ENCODE measurements at places on chromosomes 16 and 17. TPM values are rescaled to one million over a fixed set of nuclear protein-coding genes. Genes with fewer than 3 reads are reported as not detected.

The RNF157 gene
- total RNA-seq: 33.8 TPM

The HOXB2 gene
- total RNA-seq: 21.1 TPM

The HOXB8 gene
- total RNA-seq: not detected

The ASPA gene
- total RNA-seq: 4.9 TPM

The KRTAP3-1 gene
- not detected for total RNA-seq

The MT1E gene
- total RNA-seq: 2,492 TPM

The HSD3B7 gene
- total RNA-seq: 31.7 TPM

The EXOC3L1 gene
- 2.0 TPM for total RNA-seq

The GAS2L2 gene
- total RNA-seq: 0.51 TPM

The RBFOX1 gene
- total RNA-seq: not detected

The SLC5A10 gene
- 0.19 TPM for total RNA-seq

The LRRC75A gene
- 2.9 TPM for total RNA-seq

The KRT17 gene
- total RNA-seq: not detected

The COL1A1 gene
- 39.9 TPM for total RNA-seq

The PRR35 gene
- not detected for total RNA-seq

The ABCA10 gene
- total RNA-seq: 32.8 TPM

The CORO6 gene
- 9.3 TPM for total RNA-seq

The LGALS3BP gene
- total RNA-seq: 340 TPM

The TEX14 gene
- total RNA-seq: not detected

The ENKD1 gene
- 17.6 TPM for total RNA-seq

All from subcutaneous adipose tissue (tissue), 4 donors.